NCI-H774 (cell line): ENCODE measurements at places on chromosomes 5 and 9.

GRCh38 chr5:141822144-141822543 lies 56.1 kb downstream of the PCDH1 start:
- no peak for DNase-seq

GRCh38 chr5:59036274-59036961 lies 453.5 kb downstream of the RAB3C start:
- no peak for DNase-seq

DNA sequence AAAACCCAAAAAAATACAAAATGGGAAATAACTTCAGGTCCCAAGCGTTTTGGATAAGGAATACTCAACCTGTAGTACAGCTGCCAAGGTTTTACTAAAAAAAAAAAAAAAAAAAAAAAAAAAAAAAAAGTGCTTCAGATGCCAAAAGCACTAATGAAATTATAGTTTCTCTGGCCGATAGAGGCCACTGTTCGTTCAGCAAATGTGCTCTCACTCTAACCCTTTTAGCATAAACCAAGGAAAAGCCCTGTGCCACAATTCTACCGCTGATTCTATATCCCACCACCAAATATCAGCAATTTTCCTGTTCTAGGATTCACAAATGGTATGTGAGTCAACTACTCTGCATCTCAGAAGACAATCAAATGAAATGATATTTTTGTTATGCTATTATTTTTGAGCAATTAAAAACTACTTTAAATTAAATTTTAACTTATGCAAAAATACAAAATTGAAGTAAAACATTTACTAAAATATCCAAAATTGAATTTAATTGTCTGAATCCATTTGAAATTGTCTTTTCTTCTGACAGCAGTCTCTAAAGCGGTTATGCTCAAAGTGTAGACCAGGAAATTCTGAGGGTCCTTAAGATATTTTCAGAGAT lies 79.8 kb downstream of the RICTOR start:
- DNase-seq = no peak

DNA sequence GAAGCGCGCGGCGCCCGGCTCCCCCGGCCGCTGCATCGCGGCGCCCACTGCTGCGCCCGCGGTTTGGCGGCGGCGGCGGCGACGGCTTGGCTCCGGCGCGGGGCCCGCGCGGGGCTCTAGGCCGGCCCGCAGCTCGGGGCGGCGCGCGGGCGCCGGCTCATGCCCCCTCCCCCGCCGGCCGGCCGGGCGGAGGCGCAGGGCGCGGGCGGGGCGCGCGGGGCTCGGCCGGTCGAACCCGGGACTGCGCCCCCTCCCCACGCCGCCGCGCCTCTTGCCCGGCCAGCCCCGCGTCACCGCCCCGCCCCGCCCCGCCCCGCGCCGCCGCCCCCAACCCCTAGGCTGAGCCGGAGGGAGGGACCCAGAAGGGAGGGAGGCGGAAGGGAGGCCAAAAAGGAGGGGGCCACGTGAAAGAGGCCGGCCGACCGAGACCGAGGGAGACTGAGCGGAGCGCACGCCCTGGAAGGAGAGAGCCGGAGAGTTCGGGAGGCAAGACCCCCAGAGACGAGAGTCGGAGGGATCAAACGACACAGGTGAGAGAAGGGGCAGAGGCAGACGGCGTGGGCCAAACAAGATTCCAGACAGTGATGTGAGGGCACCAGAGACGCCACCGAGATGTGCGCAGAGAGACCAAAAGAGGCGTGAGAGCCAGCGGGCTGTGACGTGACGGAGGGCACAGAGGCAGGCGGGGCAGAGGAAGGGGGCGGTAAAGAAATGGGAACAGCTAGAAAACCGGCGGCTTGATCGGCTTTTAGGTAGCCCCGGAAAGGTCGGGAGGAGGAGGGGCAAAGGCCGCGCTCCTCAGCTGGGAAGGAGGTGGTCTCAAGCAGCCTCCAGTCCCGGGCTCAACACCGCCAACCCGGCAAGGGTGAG lies at the start of gene BARX1:
Gene BARX1, minus strand, starts transcription at position 245 of the 870 bp plus-strand sequence. Its CDS starts 209 bp downstream, at position 36.
- peak; percentile 66 for DNase-seq

DNA sequence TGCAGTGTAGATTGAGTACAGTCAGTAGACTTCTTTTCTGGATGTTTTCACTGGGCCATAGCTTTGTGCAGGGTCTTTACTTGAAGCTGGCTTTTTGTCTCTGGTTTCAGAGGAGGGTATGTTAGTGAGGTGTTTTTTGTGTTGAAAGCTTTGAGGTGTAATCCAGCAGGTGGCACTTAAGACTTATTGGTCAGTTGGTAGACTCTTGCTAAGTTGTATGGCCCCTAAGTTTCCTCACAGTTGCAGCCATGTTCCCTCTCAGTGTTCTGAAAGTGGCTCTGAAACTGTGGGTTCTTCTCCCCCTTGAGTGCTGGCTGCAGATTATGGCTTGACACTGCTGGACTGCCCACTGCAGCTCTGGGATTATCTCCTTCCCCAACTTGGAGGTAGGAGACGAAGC lies 55.7 kb upstream of the SLC44A1 start:
- DNase-seq = no peak
